ENCODE measurements at places on chromosomes 12 and 14.

GRCh38 chr14:95162641-95163040 lies 5.3 kb upstream of the DICER1 start:
- no peak overlapping the region for H3K27ac ChIP-seq
- H3K4me1 ChIP-seq: peaks cover 6% of the 10 kb centered on the region
- no peak for DNase-seq

GRCh38 chr12:103652808-103653207 lies 65.7 kb downstream of the STAB2 start:
- no peak overlapping the region for H3K4me3 ChIP-seq
- no peaks in the 10 kb centered on the region for H3K36me3 ChIP-seq
- H3K27me3 ChIP-seq: peaks cover 35% of the 10 kb centered on the region
- no peak for DNase-seq

DNA sequence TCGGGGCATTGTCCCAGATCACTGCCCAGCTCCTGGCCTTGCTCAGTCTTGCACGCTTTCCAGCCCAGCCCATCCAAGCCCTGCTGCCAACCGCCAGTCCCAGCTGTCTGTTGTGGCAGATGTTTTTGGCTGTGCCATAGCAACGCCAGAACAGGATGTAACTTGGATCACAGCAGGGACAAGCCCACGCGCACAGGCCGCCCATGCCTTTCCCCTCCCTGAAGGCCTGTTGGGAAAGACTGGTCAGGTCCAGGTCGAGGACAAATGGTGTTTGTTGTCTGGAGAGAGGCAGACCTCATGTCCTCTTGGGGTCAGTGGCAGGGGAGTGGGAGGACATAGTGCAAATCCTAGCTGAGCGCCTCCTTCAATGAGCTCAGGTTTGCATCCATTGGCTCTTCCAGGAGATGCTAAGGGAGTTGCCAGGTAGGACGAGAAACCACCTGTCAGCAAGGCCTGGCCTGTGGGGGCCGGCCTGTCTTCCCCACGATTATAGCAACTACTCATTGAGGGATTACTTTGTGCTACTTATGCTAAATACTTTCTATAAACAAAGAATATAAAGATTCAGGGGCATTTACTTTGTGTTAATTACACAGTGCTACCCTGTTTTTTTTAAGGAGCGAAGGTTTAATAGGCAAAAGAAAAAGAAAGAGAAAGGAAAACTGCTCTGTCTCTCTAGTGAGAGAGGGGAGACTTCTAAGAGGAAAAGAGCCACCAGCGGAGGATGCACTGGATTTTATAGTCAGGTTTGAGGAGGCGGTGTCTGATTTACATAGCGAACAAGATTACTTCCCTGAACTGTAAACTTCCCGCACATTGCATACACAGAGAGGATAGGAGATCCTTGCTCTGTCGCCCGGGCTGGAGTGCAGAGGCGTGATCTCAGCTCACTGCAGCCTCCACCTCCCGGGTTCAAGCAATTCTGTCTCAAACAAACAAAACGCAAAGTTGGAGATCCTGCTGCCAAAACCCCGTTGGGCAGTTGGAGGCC lies 42.8 kb upstream of the CORO1C start:
- H3K4me1 ChIP-seq: peaks cover 3% of the 10 kb centered on the region
- peaks cover 2% of the 10 kb centered on the region for H3K36me3 ChIP-seq
- H3K27me3 ChIP-seq: peaks cover 15% of the 10 kb centered on the region
- no peak for DNase-seq
- no peak overlapping the region for H3K4me3 ChIP-seq
- no peak overlapping the region for H3K27ac ChIP-seq

DNA sequence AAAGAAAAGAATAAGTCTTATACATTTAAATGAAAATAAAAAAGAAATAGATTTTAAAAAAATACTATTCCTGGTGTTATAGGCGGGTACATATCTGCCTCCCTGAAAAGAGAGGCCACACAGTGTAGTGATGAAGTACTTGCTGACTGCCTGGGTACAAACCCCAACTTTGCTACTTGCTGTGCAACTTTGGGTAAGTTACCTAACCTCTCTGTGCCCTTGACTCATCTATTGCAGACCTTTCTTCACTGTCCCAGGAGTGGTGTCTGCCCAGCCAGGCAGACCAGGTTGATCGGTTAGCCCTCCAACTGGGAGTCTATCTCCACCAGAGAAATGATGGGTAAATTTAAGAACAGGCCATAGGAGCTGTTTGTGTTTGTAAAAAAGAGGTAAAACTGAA lies 82.0 kb downstream of the SLC24A4 start:
- DNase-seq: no peak
- H3K27me3 ChIP-seq: no peaks in the 10 kb centered on the region
- H3K36me3 ChIP-seq: no peaks in the 10 kb centered on the region
- no peak overlapping the region for H3K4me3 ChIP-seq
- no peaks in the 10 kb centered on the region for H3K4me1 ChIP-seq

DNA sequence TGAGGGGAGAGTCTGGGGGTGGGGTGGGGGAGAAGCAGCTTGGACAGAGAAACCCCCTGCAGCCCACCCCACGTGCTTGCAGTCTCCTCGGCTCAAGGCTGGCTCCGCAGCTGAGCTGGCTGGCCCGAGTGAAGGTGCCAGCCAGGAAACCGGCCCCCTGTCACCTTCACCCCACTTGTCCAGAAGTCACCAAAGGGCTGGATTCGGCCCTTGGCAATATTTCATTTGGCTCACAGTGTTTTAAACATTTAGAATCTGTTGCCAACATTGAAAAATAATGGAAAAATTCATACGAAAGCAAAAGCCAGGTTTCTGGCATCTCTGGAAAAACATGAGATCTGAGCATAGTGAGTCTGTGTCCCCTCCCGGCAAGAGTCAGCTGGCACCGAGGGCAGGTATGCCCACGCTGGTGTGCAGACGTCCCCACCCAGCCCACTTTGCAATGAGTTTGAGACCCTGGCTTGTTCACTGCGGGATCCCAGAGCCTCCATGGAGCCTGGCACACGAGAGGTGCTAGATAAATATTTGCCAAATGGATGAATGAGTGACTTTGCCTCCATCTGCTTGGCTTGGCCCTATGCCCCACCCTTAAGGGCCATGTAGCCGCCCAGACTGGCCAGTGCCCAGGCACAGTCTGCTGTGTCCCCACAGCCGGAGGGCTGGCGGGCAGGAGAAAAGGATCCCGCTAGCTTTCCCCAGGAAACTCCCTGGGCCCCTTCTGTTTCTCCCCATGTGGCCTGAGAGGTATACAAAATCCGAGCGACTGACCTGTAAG lies 18.2 kb downstream of the MSI1 start:
- H3K27me3 ChIP-seq: peaks cover 71% of the 10 kb centered on the region
- no peaks in the 10 kb centered on the region for H3K36me3 ChIP-seq
- no peaks in the 10 kb centered on the region for H3K4me1 ChIP-seq

- H3K36me3 ChIP-seq: no peaks in the 10 kb centered on the region
- no peaks in the 10 kb centered on the region for H3K27me3 ChIP-seq
- no peak for DNase-seq
- H3K27ac ChIP-seq: no peak overlapping the region
- no peak overlapping the region for H3K4me3 ChIP-seq
Observed at GRCh38 chr12:19894803-19895202, 455.5 kb downstream of the AEBP2 start.

- H3K4me3 ChIP-seq: peak overlapping the region; percentile 5
- peaks cover 17% of the 10 kb centered on the region for H3K36me3 ChIP-seq
- DNase-seq: peak; percentile 70
- peaks cover 40% of the 10 kb centered on the region for H3K4me1 ChIP-seq
- no peaks in the 10 kb centered on the region for H3K27me3 ChIP-seq
Observed at GRCh38 chr12:6613776-6614512, 6.8 kb upstream of the CHD4 start.

GRCh38 chr12:56160193-56160763 lies 2.1 kb downstream of the MYL6 start:
- DNase-seq: peak; percentile 56
- H3K36me3 ChIP-seq: peaks cover 70% of the 10 kb centered on the region
- no peaks in the 10 kb centered on the region for H3K27me3 ChIP-seq
